Stimulated activated CD4-positive, alpha-beta T cell treated with anti-CD3 and anti-CD28 coated beads, Interleukin-4, amount 100 ng/mL, for 24 hours (primary cell): ENCODE measurements at places on chromosomes 16 and 17.

- no peak for DNase-seq
These were observed 8.8 kb downstream of the MAP3K3 start for GRCh38 chr17:63631062-63631461.

DNA sequence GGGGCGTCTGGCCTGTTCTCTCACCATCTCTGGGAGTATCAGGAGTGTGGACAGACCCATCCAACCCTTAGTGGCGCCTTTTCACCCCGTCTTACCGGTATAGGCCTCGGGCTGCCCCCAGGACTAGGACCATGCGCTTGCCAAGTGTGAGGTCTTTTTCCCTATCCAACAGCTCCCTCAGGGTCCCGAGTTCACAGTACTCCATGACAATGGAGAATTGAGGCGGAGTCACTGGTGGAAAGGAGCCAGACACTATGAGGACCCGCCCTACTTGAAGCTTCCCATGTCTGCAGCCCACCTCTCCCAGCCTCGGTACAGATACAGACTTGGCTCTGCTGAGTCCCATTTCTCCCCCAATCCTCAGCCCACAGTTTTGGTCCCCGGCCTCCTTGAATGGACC, 15.9 kb upstream of the RFWD3 start:
- DNase-seq, result no peak

DNA sequence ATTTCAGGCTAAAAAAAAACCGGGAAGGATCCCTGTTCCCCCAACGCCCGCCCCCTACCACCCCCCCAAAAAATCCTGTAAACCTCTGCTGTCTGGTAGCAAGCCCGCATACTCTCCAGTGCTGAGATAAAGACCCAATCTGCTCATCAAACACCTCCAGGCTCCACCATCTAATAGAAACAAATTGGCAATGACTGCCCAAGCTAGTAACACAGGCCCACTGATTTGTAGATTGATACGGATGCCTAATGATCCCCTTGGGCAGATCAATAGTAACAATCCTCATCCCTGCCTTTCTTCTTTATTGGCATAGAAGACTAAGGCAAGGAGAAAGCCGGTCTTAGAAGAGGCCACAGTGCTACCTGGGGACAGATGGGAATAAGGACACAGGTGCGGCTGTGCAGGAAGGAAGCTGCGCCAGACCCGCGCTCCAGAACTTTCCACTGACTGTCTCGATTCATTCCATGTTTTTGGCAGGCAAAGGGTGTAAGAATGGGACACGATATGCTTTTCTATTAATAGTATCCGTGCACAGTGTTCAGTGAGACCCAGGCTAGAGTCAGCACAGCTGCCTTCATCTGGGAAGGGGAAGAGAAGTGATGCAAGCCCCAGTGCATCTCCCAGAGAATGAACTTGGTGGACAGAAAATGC, 407.6 kb upstream of the PSMD7 start:
- DNase-seq, result no peak

DNA sequence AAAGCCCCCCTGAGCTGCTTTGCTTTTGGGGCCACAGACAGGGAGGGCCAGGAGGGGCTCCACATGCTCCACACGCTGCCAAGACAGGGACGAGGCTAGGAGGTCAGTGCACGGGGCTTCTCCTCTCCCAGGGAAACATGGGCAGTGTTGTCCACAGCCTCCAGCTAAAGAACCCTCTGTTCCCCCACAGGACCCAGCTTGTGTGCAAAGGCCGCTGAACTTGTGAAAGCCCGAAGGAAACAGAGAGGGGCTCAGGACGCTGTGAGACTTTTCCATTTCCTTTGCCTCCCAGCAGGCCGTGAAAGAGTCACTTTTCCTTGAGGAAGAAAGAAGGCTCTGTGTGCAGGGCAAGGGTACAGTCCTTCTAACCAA, 9.7 kb downstream of the CDRT4 start:
- DNase-seq, result no peak

GRCh38 chr17:73610331-73610911, 33.8 kb downstream of the SDK2 start:
- no peak for DNase-seq

GRCh38 chr17:16653367-16654041, at the start of gene ZNF624:
Gene ZNF624 (minus strand): TSS chr17:16653850.
- DNase-seq, result peak; percentile 90

DNA sequence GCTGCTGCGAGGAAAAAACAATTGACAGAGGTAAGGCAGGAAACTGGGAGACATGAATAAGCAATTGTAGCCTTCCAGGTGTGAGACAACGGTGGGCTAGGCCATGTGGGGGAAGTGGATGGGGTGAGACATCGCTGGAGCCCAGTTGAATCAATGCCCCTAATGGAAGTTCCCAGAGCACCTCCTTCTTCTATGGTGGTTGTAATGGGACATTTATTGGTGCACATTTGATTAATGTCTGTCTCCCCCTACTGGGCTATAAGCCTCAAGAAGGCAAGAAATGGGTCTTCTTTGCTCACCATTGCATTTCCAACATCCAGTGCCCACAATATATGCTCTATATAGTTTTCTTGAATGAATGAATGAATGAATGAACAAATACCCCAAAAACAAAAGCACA, 22.7 kb upstream of the CD300E start:
- no peak for DNase-seq

DNA sequence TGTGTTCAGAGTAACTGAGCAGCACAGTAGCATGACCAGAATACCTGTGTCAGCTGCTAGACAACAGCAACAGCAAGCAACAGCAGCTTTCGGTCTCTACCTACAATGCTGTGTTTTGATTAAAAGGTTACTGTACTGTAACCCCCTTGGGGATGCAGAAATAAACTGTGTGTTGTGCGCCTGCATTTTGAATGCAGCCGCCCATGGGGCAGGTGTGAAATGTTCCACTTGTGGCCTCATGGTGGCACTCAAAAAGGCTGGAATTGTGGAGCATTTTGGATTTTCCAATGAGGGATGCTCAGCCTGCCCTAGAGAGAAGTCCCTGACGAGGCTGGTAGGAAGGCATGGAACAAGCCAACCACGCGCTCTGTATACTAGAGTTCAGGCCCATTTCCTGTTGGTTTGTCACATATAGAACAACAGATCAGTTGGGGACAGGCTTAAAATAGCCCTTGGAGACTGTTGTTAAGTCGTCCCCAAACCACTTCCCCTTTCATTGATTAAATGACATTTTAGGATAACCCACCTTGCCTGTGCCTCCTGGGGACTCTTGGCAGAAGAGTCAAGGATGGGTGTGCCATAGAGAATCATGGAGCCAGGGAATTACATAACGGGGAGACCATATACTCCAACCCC, 27.1 kb downstream of the SCPEP1 start:
- no peak for DNase-seq

GRCh38 chr16:89658221-89658879, 714 bp downstream of the SPATA33 start:
- no peak for DNase-seq

DNA sequence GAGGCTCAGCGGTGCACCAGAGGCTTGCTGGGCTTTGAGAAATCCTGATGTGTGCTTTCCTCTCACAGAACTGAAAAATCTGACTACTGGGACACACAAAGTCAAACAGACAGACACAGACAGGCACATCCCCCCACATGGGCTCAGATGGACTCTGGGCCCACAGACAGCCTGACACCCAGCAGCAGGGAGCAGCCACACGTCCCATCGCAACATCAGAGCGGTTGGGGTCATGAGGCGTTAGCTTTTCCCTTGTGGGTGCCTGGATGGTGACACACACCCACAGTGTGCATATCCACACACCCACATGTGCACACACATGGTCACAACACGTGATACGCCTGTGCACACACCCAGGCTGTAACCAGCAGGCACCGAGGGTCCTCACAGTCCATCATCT, 6.3 kb downstream of the SPNS3 start:
- DNase-seq, result no peak

DNA sequence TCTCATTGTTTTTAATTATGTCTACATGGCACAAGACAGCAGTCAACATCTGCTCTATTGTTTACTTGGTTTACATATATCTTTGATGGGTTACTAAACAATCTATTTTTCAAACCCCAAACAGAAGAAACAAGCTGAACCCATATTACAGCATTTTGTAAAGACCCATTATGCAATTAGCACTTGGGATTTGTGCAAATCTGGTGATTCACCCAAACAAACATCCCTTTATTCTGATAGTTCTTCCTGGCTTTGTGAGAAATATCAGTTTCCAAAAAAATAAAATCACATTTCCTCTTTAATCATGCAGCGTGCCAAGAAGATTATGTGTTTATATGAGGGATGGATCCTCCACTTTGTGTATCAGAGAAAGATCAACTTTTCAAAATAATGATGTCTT, 16.8 kb upstream of the RBFOX1 start:
- DNase-seq, result no peak

- DNase-seq, result no peak
These were observed 67.0 kb downstream of the PLCG2 start for GRCh38 chr16:81846105-81846504.

- DNase-seq, result no peak
These were observed 6.7 kb upstream of the PHKG2 start for GRCh38 chr16:30741461-30741914.

DNA sequence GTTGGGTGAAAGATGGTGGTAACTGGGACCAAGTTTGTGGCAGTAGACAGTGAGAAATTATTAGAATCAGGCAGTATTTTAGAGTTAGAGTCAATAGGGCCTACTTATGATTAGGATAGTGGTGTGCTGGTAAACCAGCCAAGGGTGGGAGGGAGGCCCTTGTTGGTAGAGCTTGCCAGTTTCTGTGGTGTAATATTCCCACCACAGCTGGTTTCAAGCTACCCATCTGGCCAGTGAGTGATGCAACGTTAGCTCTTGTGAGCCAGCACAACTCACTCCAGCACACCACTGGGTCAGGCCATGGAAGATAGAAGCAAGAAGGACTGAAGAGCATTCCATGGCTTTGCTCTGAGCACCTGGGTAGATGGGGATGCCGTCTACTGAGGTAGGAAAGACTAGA, 34.9 kb downstream of the GNAO1 start:
- DNase-seq, result no peak

DNA sequence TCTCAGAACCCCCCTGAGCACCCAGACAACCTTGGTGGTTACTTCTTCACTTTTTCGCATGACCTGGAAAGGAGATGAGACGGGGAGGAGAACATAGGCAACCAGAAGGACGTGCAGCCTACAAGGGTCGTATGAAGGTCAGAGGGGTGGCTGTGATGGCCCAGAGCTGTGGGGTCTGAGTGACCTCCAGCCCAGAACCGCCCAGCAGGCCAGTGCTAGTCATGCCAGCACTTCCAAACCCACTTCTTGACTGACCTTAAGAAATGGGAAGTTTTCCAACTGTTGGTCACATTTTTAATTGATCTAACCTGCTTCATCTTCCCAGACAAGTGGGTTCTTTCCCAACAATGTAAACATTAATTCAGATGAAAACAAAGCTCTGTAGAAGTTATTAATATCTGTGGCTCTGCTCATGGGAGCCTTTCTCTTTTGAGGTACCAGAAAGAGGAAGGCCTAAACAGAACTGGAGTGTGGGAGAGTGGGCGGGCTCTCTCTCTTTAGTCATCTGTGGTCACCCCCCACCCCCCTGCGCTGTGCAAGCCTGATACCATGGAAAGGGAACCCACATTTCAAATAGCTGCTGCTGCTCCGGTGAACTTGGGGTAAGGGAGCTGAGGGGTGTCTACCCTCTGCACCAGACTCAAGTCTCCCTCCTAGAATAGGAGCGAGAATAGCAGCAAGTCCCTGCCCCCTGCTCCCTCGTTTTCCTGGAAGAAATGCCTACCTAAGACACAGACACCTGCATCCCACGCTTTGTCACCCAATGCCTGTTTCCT, 101.6 kb downstream of the RAB11FIP4 start:
- peak; percentile 86 for DNase-seq

DNA sequence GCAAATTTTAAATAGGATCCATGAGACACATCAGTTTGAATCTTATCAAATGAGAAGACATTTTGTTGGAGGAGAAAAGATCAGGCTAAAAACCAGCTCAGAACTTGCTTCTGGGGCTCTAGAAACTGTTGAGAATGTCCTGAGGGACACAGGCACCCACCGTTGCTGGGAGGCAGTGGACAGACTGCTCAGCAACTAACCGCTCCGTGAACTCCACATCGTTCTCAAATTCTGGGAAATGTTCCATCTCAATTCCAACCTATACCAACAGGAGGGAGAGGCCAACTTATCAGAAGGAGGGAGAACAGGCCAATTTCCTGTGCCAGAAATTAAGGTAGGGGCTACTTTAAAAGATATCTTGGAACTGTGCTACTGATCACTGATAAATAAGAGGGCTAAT, 8.3 kb downstream of the TAT start:
- no peak for DNase-seq

GRCh38 chr17:40610359-40610758, 37.3 kb downstream of the SMARCE1 start:
- no peak for DNase-seq

GRCh38 chr16:86046667-86047270, 147.8 kb downstream of the IRF8 start:
- no peak for DNase-seq

- no peak for DNase-seq
These were observed 128.3 kb downstream of the GOSR1 start for GRCh38 chr17:30605523-30605922.

- no peak for DNase-seq
These were observed 154.9 kb downstream of the AXIN2 start for GRCh38 chr17:65406552-65406951.

- DNase-seq, result no peak
These were observed 69.1 kb downstream of the RPTOR start for GRCh38 chr17:80613732-80614071.

GRCh38 chr17:50100480-50100883, 5.3 kb downstream of the PDK2 start:
- no peak for DNase-seq
